ENCODE measurements at places on chromosomes 5 and 9.

- DNase-seq: no peak
These were observed 28.9 kb downstream of the TBC1D2 start for GRCh38 chr9:98226516-98226915.

DNA sequence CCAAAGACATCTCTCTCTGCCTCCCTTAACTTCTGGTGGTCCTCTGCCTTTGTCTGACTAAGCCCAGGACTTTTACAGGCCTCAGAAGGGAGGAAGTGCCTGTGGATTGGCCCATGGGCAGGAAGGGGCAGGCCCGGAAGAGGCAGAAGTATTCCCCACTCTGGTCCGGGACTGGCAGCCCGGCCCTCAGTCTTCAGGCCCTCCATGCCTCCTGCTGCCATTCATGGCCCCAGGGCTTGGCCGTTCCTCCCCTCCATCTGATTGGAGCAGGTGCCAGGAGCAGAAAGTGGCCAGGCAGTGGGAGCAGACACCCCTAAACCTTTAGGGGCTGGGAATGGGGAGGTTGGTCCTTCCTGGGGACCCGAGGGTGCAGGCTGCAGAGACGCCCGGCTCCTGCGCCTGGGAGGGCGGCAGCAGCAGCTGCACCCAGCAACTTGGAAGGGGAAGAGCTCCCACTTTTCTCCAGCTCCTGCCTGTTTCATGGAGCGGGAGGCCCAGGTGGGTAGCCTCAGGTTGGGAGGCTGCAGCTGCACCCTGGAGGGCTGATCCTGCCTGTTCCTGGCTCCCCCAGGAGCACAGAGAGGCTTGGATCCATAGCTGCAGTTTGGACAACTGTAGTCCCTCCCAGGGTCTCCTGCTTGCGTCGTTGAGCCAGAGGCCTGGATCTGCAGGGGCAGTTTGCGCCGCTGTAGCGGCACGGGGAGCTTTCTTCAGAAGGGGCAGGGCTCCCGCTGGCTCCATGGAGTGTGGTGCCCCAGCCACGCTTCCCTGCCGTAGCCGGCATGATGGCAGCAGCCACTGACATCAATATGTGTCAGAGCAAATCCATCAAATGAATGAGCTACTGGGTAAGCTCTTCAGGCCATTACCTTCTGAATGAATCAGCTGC is 661.5 kb upstream of the NUDT12 start:
- DNase-seq: no peak

DNA sequence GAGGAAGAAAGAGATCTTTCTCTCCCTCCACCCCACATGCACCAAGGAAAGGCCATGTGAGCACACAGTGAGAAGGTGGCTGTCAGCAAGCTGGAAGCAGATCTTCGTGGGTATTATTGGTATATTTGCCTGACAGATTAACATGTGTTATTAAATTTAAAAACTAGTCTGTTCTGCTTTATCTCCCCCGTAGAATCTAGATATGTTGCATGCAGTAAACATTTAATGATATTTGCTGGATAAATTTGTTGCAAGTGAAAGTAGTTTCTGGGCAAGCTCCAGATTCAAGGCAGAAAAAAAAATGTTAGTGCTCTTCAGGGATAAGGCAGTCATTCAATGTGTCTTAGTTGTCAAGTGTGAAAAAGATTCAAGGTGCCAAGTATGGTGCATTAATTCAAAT is 215.0 kb upstream of the TAS2R1 start:
- no peak for DNase-seq

DNA sequence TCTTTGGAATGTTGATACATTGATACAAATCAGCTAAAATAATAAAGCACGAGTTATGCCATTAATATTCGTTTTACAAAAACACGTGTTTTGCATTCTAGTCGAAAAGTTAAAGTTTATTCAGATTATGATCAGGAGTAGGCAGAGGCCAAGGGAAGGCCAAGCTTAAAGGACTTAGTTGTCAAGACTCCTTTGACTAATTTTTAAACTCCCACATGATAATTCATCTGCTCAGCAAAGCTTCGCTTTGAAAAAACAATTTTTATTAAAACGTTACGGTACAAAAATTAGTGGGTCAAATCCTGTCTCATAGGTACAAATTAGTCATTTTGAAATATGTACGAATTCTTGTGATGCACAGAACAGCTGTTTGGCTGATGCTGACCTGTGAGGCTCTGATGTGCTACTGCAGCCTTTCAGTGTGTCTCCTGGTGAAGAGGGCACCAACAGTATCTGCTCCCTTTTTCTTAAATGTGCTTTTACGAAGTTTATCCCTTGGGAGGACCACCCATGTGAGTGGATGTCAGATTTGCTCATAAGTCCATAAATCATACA is 23.0 kb upstream of the NR3C1 start:
- no peak for DNase-seq

DNA sequence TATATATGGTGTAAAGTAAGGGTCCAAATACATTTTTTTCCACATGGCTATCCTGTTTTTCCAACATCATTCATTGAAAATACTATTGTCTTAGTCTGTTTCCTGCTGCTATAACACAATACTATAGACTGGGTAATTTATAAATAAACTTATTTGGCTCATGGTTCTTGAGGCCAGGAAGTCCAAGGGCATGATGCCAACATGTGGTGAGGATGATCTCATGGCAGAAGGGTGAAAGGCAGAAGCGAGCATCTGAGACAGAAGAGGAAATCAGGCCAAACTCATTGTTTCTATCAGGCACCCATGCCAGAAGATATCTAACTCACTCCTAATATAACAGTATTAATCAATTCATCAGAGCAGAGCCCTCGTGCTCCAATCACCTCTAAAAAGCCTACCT is 42.6 kb downstream of the ANKRD55 start:
- peak; percentile 21 for DNase-seq

DNA sequence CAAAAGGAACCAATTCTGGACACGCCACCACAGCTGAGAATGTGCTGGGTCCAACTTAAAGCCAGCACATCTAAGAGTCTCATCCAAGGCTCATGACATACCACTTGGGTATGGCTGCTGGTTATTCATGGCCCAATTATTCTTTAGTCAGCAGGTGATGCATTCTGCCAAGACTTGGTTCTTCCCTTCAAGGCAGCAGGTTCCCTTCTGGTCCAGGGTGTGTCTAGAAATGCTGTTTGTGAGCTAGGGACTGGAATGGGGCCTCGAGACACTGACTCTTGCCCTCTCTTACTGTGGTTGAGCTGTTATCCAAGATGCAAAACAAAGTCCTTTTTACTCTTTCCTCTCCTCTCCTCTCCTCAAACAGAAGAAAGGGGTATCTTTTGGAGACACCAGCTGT is 522.6 kb downstream of the HINT1 start:
- no peak for DNase-seq

DNA sequence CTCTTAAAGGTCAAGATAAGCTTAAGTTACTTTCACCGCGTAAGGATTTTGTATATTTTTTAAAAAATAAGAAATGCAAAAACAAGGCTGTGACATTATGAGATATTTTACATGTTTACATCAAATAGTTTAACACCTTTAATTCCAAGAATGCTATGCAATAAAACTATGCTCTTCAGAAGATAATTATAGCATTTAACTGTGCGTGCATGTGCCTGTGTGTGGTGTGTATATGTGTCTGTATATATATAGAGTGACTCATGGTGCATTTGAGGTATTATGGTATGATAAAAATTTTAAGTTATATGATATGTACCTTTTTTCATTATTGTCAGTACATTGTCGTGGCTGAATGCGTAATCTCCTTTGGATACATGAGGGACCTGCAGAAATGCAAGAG is 539.3 kb downstream of the PDE4D start:
- no peak for DNase-seq

All from NCI-H2081 (cell line).